Glutamatergic neuron (in vitro differentiated cells): ENCODE measurements at places on chromosomes 7 and 10. TPM values are rescaled to one million over a fixed set of nuclear protein-coding genes. Genes with fewer than 3 reads are reported as not detected.

GRB10 gene
- total RNA-seq: 182 TPM

ZNF32 gene
- total RNA-seq: 32.1 TPM

DKK1 gene
- 3.1 TPM for total RNA-seq

TRIM73 gene
- 11.2 TPM for total RNA-seq

LLCFC1 gene
- total RNA-seq: not detected

BUD31 gene
- total RNA-seq: 73.9 TPM

SPDYE8 gene
- total RNA-seq: not detected

ATRNL1 gene
- total RNA-seq: 35.9 TPM

GRID2IP gene
- 0.66 TPM for total RNA-seq

SPDYE5 gene
- total RNA-seq: not detected
